Hepatic stellate cell (primary cell): ENCODE measurements at places on chromosomes 7 and 10.

DNA sequence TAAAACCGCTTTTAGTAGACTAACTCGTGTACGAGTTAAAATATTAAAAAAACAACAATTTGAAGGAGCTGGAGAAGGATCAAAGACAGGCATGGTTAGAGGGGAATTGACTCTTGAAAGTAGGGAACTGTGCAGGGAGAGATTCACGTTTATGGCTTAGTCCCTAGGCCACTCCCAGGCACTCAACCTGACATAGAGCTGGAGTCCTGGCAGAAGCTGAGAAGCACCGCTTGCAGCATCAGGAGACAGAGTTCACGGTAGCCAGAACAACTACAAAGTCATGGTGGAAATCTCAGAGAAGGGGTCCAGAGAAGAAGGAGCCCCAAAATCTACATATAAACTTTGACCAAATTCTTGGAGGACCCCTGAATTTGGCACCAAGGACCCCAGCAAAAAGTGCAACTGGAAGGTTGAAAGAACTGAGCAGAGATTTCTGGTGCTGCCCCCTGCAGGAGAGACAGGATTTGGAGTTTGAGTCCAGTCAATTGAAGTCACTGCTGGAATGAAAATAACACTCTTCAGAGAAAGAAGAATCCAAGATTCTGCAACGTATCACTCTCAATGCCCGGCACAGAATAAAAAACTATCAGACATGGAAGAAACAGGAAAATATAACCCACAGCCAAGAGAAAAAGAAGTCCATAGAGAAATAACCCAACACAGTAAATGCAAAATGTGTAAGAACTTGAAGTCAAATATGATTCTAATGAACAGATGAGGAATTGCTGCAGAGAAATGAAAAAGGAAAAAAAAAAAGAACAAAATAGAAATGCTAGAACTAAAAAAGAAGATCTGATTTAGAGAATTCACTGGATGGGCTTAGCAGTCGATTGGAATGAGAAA is 493.3 kb upstream of the PODXL start:
- no peak for DNase-seq

DNA sequence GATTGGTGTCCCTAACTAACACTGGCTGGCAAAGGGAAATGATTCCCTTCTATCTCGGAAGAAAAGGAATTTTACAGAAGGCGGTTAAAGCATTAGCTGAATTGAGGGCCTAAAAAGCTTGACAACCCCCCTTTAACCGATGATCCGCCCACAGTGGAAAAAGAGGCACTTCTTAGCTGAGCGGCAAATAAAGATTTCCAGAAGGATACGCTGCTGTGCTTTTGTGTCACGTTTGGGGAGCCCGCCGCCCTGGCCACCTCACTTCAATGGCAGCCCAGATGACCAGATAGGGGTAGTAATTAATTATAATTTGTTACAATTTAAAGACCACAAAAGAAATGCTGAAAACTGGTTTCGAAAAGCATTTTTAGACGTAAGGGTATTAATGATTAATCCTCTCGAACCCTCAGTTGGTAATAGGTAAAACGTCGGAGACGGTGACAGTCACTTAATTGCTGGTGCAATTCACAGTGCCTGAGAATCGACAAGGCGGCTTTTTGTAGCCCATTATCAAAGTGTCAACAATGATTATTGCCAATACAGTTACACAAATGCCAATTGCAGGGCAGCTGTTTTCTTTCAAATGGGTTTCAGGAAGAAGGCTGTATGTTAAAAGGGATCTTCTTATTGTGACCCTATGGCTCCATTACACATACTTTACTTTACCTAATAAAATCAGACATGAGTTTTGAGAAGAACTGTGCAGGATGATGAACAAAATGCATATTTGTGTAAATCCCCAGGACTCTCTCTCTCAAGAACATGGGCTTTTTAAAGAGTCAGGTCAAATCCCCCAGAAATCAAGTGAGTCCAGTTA is 154.1 kb downstream of the PIP4K2A start:
- no peak for DNase-seq

DNA sequence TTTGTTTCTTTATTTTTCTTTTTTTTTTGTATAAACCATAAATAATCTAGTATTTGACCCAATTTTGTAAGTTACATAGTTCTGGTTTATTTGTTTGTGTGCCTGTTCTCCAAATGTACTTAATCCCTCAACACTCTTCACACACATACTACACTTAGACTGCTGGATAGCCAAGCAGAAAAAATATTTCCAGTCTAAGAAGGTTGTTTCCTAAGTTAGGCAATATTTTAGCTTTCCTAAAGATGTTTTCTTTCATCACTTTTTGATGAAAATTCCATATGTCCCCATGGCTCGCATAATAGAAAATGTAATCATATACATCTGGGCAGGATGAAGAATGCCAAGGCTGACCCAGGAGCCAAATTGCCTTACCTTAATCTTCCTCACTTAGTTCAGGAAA is 105.3 kb downstream of the PPP1R3A start:
- DNase-seq = no peak

DNA sequence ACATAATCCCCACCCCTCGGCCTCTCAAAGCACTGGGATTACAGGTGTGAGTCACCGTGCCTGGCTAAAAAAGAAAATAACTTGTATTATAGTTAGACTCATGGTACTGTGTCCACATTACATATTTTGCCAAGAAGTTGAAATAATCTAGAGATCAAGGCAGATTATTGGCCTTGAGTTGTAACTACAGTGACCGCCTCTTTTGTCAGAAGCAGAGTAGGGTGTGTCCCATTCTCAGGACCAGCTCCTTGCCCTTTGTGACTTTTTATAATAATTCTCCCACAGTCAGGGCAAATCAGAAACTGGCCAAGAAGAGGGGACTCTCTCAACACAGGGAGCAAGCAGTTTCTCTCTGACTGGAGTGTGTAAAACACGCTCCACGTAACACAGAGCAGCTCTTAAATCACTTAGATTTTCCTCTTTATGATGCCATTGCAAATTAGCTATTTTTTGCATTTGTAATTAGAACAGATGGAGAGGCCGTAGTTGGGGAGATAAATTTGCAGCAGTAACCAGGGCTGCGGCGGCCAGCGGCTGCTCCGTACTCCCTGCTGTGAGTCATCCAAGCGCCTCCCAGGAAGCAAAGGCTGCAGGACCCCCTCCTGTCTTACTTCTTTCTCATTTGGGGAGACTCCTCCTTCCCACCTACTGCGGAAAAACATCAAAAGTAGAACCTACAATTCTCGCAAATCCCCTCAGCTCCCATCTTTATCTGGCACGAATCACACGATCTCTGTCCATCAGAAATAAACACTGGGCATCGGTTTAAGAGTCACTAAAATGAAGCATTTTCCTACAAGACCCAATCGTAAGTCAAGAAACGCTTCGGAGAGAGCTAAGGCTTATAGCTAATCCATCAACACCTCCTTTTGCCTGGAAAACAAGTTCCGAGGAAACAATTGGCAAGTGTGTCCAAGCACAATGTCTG is 32.1 kb upstream of the MSRB2 start:
- DNase-seq = no peak

- DNase-seq = no peak
Measured at GRCh38 chr10:29648983-29649268, 14.2 kb upstream of the SVIL start.

DNA sequence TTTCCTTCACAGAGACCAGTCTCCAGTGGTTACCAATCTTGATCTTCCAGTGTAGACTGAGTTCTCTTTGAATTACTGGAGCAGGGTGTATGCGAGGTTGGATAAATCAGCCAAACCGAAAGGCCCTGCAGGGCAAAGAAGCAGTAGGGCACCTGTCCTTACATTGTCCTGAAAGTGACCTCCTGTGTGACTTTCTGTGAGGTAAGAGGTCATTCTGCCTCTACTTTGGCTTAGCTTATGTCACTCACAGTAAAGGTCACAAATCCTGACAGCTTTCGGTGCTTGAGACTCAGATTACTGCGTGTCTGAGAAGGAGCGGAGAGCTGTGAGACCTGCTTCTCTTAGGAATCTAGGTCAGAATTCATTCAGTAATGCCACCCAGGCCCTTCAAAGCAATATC is 252.7 kb upstream of the ETV1 start:
- DNase-seq = no peak

DNA sequence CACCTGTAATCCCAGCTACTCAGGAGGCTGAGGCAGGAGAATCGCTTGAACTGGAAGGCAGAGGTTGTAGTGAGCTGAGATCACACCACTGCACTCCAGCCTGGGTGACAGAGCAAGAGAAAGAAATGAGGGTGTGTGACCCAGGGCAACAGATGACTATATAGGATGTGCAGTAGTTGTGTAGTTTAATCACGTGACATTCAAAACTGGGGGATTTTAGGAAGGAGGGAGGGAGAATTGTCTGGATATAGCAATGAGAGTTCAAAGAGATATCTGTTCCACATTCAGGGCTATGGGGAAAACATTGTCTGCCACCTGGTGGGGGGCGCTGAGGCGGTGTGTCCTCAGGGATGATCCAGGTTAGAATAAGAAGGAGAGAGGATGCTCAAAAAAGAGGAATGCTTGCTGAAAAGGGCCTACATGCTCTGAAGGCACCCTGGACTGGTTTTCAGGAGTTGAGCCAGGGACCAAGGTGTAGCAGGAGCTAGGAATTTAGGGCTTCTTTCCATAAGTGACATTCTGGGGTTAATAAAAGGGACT is 7.8 kb upstream of the ZYX start:
- DNase-seq = no peak

DNA sequence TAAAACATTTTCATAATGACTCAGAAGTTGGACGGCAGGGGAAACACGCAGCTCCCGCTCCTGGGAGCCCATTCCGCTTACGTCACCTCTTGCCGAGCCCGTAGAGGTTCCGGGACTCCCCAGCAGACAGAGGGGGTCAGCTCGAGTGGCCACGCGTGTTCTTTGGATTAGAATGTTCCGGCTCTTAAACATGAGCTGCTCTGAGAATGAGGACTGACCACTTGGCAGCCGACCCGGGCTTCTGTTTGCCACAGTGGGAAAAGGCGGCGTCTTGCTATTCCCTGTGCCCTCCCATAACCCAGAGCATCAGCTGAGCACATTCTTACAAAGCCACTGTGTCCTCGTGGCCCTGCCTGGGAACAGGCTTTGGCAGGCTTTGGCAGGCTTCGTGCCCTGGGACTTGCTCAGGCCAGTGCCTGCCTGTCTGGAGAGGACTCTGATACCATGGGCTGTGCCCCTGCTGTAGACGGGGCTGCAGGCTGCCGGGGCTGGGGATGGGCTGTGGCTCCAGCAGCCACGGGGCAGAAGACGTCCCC is 40.1 kb downstream of the PFKP start:
- DNase-seq = no peak

DNA sequence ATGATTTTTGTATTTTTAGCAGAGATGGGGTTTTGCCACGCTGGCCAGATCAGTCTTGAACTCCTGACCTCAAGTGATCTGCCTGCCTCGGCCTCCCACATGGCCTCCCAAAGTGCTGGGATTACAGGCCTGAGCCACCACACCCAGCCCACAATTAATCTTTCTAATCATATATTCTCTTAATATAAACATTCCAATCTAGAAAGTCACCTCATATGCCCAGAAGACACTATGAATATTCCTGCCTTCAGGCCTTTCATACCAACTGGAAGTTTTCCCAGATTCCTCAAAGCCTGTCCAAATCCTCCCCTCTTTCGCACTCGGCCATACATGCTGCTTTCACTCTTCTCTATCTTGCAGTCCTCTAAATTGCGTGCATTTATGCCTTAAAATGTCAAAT is 32.6 kb downstream of the PDZD8 start:
- DNase-seq = peak; percentile 49

GRCh38 chr10:12484941-12485805 is 135.8 kb downstream of the CAMK1D start:
- peak; percentile 64 for DNase-seq

DNA sequence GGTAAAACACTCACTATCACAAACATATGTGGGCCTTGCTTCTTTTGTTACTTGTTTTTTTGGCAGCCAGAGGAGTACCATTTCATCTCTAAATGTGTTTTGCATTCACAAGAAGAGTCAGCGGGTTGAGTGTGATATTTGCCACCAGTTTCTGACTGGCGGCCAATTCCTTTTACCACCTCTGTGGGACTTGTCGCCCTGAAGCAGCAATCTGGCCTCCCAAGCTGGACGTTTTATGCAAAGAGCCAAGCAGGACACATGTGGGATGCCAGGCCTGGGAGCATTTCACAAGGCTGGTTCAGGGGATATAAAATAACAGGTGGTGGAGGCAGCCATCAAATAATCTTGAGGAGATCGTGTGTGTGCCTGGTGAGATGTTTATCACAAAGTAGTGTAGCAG is 61.8 kb upstream of the TRIL start:
- DNase-seq = no peak

DNA sequence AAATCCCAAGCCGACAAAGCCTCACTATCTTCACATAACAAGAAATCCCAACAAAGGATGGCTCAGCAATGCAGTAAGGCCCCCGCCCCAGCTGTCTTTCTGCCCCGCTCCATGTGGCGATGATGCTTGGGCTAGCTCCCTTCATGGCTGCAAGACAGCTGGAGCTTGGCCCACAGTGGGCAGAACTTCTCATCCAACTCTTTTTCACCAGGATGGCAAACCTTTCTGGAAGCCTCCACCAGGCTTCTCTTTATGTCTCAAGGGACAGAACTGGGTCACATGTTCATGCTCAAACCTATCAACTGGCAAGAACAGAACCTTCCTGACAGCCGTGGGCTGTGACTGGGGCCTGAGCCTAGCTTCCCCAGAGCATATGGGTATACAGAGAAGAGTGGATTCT is 260.5 kb upstream of the MKLN1 start:
- DNase-seq = peak; percentile 25
